ENCODE measurements at places on chromosomes 7 and 10.

GRCh38 chr10:63273577-63273976 is 140.4 kb downstream of the NRBF2 start:
- DNase-seq, result no peak

GRCh38 chr7:151631953-151632749 is 112.5 kb upstream of the RHEB start:
- DNase-seq, result peak; percentile 78

DNA sequence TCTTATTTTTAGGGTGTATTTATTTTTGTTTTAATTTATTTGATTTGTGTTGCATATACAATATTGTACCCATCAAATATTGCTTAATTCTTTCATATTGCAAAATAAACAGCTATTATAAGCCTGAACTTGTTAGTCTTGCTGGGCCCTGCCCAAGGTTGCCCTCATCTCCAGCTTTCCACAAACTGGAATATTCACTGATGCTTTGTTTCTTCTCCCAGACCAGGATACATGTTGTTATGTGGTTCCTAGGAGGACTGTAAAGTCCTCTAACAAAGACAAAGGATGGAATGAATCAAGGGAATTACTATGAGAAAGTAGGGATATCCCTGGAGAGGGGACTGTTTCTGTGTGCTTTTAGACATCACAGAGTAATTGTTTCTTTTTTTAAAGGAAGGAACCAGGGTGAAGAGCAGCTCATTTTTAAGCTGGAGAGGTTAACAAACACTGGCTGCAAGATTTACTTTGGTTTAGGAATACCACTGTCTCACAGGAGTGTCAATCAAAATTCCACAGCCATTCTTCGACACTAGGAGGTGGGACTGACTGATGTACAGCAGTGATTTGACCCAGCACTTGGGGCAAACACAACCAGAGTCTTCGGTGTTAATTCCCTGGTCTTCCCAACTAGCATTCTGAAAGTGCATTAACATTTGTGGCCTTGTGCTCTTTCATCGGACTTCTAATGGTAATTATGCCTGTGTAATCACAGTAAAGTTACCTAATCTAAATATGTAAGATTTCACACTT is 14.8 kb upstream of the CD36 start:
- no peak for DNase-seq

DNA sequence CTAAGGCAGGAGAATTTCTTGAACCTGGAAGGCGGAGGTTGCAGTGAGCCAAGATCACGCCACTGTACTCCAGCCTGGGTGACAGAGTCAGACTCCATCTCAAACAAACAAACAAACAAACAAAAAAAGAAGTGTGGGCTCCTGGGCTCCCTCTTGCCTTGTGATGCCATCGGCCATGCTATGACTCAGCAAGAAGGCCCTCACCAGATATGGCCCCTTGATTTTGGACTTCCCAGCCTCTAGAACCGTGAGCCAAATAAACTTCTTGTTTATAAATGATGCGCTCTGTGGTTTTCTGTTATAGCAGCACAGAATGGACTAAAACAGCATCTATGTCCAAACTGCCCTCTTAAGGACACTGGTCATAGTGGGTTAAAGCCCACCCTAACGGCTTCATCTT is 29.9 kb upstream of the RHEB start:
- DNase-seq, result no peak

DNA sequence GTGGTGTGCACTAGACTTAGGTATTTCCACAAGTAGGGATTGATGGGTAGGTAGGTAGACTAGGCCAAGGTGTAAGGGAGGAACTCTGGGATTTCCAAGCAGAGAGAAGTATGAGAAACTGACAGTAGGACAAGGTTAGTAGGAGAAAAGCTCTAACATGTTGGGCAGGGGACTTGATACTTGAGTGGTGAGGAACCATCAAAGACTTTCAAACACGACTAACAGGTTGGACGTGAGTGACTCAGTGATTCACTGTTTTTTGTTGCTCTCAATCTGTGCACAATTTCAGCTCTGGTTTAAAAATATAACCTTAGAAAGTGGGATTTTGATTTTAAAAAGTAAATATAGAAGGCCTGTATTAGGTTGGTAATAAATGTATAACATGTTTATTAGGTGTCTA is 44.4 kb downstream of the KLHDC10 start:
- DNase-seq, result no peak

GRCh38 chr7:105388356-105389087 is at the start of gene SRPK2:
TSS of gene SRPK2 (minus strand) at chr7:105388921.
- peak; percentile 91 for DNase-seq

GRCh38 chr7:28847681-28848080 is 110.4 kb downstream of the TRIL start:
- peak; percentile 14 for DNase-seq

DNA sequence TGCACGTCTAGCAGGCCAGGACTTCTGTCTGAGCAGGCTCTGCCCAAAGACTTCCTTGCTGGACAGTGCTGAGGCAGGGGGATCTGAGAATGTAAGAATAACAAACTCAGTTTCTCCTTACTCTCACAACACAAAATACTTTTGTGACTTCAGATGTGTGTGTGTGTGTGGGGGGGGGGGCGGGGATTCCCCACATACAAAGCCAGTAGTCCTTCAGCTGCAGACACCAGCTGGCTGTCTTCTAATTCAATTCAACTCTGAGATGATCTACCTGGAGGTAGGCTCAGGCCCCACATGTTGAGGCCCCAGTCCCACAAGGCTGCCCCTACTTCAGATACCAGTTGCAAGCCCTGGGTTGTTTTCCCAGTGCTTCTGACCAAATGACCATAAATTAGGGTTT is 4.7 kb upstream of the CXCL12 start:
- DNase-seq, result no peak
